Stimulated activated CD8-positive, alpha-beta memory T cell treated with anti-CD3 and anti-CD28 coated beads, Interleukin-4, amount 100 ng/mL, for 1 hour (primary cell): ENCODE measurements at places on chromosomes 2 and 18.

DNA sequence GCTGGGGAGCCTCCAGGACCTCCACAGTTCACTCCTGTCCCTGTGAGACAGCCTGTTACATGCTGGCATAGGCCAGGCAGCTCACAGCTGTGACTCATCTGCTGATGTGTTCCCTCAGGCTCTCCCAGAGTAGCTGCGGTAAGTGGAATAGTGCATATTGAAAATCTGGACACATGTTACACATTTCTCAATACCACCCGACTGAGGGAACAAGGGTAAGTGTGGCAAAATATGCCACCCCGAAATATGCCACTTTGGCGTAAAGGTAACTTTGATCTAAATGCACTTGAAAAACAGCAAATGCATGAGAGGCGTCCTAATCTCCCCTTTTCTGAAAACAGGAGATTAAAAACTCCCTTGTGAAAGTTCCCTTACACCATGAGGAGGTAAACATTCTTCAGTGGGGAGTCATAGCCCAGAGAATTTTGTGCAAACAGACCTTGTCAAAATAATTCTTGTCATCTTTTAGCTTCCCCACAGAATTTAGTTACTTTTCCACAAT, 557.9 kb downstream of the CCDC85A start:
- no peak for DNase-seq

DNA sequence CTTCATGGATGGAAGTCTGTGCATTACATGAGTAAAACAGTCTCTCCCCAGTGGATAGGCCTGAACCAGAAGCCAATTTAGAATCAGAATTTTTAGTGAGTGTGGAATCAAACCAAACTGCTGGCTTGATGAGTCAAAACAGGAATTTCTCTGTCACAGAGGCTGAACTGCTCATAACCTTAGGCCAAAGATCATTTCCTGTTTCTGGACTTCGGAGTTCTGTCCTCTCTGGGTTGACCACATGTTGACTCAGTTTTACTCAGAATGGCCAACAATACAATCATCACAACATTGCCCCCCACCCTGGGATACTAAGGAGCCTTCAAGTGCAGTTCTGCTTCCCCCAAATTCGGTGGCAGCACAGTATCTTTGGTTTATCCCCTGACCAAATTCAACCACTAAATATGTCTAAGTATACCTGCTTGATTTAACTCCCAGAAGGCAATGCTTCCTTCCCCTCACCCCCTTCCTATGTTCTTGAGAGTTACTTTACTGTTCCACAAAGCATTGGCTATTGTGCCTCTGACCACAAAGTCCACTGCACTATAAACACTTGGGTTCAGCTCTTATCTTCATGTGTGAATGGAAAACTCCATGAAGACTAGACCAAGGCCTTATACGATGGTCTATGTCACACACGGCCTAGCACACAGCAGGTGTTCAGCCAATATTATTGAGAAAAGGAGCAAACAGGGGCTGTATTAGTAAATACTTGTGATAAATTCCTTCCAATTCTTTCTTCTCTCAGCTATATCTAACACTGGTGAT, 67.8 kb downstream of the NXPH2 start:
- DNase-seq = no peak

DNA sequence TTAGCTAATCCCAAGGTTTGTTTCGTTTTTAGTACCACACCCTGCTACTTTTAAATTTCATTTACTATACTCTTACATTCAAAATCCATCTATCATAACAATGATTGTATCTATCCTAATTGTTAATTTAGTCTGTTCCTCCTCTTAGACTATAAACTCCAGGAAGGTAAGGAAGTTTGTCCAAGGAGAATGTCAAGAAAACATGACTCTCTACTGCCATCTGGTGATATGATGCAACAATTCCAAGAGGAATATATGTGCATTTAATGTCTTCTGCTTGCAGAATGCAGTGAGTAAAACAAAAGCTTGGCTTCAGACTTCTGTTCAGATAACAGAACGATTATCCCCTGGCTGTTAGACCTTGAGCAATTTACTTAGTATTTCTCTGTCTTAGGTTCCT, 1267.1 kb downstream of the LRP1B start:
- DNase-seq = no peak

DNA sequence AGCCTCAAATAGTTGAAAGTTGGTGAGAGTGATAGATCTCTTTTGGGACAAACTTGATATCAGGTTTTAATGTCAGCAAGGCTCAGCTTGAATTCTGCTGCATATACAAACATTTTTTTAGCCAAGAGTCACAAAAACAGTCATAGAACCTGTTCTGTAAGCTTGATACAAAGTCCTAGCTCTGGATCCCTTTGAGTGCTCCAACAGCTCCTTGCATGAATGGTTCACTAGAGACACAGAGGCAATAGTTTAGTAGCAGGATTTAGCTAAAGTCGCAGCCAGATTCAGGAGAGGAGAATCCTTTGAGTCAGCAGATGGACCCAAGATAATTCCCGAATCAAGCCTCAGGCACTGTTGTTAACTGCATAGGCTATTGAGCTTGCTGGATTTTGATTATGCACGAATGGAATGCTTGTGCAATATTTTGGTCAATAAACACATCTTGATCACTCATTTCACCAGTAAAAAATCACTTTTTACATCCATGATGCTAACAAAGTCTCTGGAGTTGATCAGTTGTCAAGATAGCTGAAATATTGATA, 148.6 kb downstream of the KLHL14 start:
- DNase-seq = no peak

DNA sequence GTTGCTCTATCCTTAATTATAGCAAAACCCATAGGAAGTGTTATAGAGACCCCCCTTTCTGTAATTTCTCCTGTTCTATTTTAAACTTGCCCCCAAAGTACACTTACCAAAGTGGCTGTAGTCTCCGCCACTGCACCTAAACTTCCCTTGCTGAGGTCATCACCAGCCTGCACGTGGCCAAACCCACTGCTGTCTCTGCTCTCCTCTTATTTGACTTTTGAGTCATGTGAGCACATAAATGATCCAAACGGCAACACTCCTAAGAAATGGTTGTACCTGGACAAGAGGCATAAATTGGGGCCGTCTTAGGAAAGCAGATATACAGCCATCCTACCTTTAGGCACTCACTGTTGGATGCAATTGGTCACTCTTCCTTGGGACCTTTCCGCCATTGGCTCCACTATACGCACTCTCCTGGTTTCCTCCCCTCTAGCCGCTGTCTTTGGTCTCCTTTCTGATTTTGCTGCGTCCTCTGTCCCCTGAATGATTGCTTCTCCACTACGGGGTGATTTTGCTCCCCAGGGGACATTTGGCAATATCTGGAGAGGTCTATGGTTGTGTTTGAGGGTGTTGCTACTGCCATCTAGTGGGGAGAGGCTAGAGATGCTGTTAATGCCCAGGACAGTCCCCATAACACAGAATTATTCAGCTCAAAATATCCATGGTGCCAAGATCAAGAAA, 19.2 kb upstream of the IL36G start:
- DNase-seq = no peak
